Activated CD4-positive, alpha-beta T cell treated with anti-CD3 and anti-CD28 coated beads, Interleukin-2, amount 50 U/mL, for 24 hours (primary cell): ENCODE measurements at places on chromosomes 12 and 14.

DNA sequence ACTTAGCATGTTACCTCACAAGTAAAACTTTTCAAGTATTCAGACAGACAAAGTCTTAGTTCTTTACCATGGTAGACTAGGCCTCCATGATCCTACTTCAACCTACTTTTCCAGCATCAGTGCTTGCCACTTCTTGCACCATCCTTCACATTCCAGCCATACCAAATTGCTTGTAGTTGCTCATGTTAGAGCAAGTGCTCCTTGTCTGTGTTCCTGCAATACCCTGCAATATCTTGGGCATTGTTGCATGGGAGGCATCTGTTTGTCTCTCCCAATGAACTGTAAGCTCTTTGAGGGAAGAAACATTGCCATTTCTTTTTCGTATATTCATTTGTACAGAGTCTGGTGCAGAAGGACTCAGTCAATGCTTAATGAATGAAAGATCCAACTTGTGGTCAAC lies 78.0 kb downstream of the SRGAP1 start:
- DNase-seq = no peak

DNA sequence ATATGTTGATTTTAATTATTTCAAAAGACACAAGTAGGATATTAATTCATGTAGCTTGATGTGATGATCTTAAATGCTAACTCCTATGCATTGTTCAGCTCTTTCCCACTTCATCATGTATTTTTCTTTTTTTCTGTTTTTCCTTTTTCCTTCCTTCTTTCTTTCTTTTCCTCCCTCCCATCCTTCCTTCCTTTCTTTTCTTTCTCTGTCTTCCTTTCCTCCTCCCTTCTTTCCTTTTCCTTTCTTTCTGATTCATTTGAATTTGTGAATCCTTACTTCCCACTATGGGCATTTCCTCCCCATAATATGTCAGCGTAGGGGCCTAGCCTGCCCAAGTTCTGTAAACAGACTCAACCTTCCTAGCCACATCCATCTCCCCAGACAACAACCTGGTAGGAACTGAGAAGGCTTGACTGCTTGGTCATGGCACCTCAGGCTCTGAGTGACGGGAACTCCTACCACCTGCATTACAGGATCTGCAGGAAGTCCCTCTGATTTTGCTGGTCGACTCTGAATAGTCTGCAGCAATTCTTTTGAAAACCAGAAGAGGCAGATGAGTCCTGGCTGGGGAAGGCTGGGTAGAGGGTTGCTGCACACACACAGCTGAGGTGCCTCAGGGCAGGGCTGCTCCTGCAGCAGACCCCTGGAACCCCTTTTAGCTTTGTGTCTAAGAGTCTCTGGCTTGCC lies 33.4 kb upstream of the BHLHE41 start:
- DNase-seq = no peak

DNA sequence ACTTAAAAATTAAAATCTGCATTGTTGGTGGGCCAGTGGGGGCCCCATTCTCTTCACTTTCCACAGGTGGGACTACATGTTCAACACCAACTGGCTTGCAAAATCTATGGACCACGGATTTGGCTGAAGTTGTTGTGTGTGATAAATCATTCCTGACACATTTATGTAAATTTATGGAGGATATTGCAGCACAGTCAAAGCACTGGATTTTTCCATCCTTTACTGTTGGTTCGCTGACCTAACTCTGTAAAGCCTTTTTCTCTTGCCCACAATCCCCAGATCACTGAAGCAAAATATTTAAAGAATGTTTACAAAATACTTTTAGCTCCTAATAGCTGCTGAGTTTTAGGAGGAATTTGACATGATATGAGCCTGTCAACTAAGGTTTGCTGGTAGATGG lies 219.7 kb upstream of the PRICKLE1 start:
- DNase-seq = no peak

DNA sequence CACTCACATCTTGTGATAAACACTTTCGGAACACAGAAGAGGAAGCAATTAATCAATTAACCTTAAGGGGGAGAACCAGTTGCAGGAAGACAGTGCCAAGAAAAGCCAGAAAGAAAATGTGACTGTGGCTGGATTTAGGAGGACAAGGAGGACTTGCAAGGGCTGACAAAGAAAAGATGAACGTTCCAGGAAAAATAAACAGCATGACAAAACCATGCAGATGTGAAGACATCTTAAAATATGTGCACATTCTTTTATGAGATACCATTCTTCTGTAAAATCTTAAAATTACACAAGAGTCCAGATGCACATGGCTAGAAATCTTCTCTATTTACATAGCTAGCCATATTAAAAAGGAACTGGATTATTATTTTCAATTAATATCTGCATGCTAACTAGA lies 33.4 kb downstream of the KITLG start:
- no peak for DNase-seq

GRCh38 chr14:36207500-36207899 lies 31.0 kb upstream of the PTCSC3 start:
- DNase-seq = no peak

DNA sequence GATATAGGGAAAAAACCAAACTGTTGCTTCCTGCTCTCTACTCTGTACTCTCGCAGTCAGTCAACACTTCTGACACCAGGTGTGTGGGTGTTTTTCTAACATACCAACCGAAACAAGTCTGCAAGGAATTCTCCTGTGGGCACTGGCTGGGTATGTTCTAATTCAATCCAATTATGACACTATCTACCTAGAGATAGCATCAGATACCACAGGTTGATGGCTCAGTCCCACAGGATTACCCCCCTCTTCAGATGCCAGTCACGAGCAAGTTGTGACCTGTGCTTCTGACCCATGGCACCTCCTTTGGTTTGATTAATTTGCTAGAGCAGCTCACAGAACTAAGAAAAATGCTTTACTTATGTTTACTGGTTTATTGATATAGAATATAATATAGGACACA lies 78.3 kb downstream of the DYRK2 start:
- DNase-seq = no peak

- DNase-seq = no peak
Measured at GRCh38 chr14:31080056-31080455, 53.9 kb upstream of the STRN3 start.

DNA sequence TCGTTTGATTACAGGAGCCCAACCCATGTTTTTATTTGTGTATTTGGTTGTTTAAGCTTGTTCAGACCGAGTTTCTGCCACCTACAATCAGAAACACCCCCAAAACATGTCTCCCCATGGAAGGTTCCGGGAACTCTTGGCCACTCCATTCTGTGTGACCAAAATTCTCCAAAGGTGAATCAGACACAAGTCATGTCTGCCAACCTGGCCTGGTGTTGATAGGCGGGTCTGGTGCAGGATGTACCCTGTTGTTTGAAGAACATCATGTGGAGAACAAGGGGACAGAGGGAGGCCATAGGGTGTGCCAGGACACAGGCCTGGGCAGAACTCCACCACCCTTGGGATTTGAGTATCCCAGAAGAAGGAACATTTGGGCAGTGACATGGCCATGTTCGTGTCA lies 147.1 kb upstream of the MYL2 start:
- no peak for DNase-seq

DNA sequence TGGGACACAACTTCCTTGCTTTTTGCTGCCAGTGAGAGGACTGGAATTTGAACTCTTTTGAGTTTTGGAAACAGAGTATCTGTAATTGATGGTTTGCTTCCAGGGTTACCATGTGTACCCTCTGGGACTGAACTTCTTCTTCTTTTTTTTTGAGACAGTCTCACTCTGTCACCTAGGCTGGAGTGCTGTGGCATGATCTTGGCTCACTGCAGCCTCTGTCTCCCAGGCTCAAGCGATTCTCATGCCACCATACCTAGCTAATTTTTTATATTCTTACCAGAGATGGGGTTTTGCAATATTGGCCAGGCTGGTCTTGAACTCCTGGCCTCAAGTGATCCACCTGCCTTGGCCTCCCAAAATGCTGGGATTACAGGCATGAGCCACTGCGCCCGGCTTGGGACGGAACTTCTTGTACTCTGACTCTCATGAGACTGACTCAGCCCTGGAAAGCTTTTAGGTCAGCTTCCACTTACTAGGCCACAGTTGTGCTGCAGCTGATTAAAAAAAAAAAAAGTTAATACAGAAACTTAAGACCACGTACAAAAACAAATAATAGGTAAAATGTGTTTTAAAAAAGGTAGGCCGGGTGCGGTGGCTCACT lies 15.8 kb downstream of the SEL1L start:
- no peak for DNase-seq

DNA sequence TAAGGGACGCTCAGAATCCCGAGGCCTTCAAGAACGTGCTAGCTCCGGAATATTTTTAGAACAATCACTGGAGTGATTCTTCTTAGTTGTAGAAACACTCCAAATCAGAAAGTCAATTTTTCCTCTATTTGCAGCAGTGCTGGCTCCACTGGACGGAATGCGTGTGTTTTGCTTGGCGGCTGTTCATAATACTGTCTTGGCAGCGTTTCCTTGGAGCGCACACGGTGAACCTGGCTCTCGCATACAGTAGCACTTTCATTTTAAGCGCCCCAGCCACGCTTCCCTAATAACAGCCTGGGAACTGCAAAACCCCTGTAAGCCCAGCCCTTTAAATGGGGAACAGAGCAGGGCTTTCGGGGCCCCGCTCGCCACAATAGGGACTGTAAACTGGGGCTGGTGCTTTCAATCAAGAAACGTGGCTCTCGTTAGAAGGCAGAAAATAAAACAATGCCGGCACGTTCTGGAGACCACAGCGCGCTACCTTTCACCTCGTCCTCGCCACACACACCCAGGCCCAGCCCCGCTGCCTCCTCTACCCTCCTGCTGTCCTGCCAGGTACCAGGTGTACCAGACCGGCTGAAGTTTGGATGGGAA lies 79.9 kb downstream of the BCL11B start:
- no peak for DNase-seq

DNA sequence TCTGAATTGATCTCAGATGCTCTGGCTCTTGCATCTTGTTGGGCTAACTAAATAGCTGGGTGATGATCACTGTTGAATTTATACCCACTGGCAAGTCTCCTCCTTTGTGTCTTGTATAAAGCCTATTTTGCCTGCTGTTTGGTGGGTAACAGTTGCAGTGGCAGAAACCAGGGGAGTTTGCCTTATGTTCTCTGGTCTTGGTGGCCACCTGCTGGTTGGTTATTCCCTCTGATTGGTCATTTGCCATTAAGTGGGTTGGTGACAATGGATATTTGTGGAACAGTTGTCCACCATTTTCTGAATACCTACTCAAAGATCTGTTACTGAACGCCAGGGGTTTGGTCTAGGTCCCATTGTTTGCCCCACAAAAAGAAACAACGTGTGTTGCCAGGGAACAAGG lies 52.1 kb downstream of the AVPR1A start:
- no peak for DNase-seq

DNA sequence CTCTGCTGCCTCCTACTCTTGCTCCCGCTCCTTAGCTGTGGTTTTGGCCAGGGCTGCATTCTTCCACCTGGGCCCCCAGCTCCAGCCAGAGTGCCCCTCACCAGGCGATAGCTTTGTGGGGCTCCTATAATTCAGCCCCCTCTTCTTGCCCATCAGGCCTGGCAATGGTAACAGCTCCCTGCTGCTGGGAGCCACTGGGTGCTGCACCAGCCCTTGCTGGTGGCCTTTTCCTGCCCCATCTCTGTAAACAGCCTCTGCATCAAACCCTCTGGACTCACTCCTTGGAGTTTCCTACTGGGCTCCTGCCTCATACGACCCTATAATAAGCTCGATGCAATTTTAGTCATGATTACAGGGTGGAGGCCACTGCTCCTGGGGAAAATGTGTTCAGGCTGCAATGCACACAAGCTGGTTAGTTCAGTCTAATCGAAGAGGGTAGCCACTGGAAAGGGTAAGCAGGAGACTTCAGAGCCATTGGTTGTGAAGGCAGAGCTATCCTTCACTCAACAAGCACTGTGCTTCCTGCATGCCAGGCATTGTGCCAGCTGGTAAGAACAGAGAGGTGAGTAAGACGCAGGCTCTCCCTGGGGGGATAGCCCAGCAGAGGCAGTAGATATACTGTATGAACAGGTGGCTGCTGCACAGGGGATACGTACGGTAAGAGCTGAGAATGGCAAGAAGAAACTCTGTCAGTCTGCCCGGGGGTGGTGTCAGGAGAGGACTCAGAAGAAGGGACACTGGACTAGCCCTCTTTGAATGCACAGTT lies 24.7 kb downstream of the CLMN start:
- DNase-seq = no peak

DNA sequence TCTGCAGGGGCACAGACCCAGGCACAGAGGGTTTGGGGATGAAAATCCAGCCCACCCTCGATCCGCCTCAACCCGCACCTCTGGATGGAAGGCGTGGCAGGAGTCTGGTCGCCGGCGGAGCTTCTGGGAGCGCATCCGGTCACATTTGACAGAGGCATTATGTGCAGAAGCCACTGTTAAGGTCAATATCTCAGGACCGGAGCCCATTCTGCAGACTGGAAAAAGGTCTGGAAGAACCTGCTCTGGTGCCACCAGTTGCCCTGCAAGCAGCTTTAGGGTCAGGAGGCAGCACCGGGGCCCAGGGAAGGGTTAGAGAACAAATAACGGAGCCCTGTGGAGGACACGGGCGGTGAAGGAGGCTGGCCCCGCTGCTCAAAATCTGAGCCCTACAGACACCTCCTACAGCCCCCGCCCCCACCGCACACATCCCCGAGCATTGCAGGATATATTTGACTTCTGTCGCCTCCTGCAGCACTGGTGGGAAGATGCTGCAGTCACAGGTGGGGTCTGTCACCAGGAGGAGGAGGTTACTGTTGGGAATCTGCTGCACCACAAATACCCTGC lies 25.1 kb upstream of the LRTM2 start:
- no peak for DNase-seq

- DNase-seq = no peak
Measured at GRCh38 chr12:131818821-131819585, 9.2 kb upstream of the MMP17 start.

- DNase-seq = no peak
Measured at GRCh38 chr14:37411079-37411735, 183.8 kb downstream of the FOXA1 start.

DNA sequence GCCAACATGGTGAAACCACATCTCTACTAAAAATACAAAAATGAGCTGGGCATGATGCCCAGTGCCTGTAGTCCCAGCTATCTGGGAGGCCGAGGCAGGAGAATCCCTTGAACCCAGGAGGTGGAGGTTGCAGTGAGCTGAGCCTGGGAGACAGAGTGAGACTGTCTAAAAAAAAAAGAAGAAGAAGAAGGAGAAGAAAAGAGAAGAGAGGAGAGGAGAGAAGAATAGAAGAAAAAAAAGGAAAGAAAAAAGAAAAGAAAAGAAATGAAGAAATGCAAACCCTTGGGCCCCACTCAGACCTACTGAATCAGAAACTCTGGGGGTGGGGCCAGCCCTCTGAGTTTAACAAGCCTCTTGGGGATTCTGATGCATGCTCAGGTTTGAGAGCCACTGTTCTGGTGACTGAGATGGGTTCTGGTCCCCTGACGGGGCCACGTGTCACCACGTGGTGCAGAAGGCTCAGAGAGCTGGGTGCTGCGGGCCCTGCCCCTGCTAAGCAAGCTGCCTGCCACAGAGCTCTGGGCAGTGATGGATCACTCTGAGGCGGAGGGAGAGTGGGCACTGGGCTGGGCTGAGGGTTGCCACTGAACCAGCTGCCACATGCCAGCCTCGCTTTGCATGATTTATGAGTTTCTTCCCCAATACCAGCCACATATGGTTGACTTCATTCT lies 37.5 kb downstream of the ERH start:
- no peak for DNase-seq

DNA sequence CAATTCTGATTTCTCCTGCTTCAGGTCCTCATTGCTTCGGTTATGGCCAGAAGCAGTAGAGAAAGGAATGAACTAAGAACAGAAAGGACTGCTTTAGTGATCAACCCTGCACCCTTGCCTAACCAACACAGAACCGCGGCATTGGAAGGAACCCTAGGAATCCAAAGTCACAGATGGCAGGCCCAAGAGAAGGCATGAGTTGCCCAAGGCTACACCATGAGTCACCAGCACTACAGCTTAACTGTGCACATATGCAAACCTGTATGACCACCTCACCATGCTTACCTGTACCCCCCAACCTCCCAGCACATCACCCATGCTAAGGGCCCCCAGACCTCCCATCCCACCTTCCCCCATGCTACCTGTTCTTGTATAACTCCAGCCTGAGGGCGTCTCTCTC lies 25.9 kb upstream of the BLTP3B start:
- no peak for DNase-seq
